Hematopoietic multipotent progenitor cell treated with erythropoietin and hydrocortisone succinate and interleukin-3 and kit ligand, for 17 days (in vitro differentiated cells): ENCODE measurements at places on chromosomes 3 and 15.
A peak's percentile ranks its signal among the peaks of the same experiment; 100 is the strongest.

DNA sequence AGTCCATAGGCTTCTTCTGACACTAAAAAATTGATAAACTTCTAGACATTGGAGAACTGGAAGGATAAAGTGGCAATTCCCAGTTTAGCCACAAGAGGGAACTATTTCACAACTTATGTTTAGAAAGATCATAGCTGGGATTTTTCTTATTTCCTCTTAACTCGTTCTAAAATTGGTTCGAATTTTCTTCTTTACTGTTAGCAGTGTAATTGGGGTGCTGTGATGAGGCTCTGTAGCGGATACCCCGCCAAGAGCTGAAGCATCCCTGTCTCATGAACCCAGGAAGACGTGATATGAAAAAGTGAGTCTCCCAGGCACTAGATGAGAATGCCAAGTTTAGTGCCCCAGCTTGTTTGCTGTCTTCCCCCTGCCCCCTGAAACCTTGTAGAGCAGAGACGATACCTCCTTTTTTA lies 85.1 kb downstream of the PDCD6IP start:
- DNase-seq: peak; percentile 62

- no peak for DNase-seq
Observed at GRCh38 chr15:41730543-41730942, 43.7 kb upstream of the MAPKBP1 start.

DNA sequence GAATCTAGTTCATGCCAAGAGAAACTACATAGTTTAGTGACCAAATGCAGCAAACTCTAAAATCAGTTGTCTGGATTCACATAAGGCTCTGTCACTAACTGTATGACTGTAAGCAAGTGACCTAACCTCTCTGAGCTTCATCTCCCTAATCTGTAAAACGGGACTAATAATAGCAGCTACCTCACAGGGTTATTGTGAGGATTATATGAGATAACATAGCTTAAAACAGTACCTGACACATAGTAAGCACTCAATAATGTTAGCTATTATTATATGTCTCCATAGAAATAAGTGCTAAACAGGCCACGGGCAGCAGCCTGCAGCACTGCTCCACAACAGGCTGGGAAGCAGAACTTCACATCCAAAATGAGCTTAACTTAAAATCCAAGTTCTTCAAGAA lies 30.2 kb downstream of the NPTN start:
- no peak for DNase-seq

GRCh38 chr3:74542441-74542840 lies 72.0 kb downstream of the CNTN3 start:
- no peak for DNase-seq

GRCh38 chr3:143885780-143886427 lies 37.6 kb upstream of the SLC9A9 start:
- peak; percentile 56 for DNase-seq

DNA sequence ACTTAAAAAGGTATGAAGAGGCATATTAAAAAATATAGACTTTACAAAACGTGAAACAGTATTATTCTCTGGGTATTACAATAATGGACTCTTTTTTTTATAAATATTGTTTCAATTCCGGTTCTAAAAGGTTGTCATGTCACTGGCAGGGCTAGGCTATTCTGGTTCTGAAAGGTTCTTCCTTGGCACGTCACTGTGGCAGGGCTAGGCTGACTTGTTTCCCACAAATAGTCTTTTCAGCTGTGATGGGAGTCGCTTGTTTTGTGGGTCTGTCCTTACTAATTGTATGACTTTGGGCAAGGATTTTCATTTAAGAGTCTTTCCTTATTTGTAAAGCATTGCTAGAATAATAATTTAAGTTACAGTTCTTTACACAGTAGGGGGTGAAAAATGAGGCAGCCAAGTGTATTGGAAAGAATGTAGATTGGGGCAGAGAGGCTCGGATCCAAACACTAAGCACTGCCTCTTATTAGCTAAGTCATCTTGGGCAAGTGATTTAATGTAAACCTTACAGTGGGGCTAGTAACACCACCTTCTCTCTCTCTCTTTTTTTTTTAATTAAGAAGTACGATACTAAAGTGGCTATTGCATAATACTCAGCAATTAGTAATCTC lies 12.4 kb upstream of the MELTF start:
- DNase-seq: no peak

DNA sequence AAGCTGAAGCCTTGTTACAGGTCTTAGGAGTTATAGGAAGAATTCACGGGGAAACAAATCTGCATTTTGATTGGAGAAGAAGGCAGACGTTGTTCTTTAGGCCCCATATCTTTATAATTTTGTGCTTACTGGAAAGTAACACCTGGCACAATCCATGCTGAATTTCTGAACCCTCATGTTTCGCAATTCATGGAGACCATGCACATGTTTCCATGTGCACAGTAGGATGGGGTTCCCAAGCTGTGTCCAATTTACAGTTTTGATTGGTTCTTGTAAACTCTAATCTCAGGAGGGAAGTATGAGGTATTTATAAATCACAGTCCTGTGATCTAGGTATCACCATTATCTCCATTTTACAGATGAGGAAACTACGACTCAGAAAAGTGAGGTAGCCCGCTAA lies 7.8 kb upstream of the SCAANT1 start:
- no peak for DNase-seq

- peak; percentile 74 for DNase-seq
Observed at GRCh38 chr3:8629151-8630021, 15.2 kb downstream of the SSUH2 start.

- no peak for DNase-seq
Observed at GRCh38 chr3:103767635-103768034, 1332.8 kb downstream of the ZPLD1 start.

GRCh38 chr3:38558864-38559263 lies 62.7 kb downstream of the EXOG start:
- DNase-seq: no peak

DNA sequence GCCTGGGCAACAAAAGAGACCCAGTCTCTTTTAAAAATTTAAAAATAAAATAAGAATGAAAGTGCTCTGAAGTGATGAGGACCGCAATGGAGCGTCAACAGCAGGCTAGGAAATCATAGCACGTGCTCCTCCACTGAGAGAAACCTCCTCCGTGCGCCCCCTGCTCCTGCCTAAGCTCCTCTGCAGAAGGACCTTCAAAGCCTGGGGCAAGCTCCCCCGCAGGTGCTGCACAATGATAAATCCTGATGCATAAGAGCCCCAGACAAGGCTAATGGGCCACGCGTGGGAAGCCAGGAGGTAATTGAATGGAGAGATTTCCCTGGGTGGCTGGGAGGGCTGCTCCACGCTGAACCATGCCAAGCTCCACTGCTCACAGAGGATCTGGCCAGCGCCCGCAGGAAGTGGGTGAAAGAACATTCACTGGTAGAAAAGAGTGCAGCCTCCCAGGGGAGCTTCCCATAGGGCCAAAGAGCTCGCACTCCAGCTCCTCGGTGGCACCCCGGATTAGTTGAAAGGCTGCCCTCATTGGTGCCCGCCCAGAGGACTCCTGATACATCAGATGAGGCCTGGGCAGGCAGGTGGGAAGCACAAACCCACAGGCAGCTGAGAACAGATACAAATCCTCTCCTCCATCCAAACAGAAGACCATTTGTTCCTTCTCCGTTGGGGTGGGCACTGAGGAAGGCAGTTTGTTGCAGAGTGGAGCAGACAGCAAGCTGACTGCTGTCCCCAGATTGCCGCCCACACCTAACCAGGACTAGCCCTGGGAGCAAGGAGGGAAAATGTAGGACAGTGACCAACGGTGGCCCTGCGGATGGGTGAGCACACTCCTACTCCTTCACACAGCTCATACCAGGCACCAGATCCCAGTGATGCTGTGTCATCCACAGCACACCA lies 52.5 kb downstream of the CPN2 start:
- no peak for DNase-seq

DNA sequence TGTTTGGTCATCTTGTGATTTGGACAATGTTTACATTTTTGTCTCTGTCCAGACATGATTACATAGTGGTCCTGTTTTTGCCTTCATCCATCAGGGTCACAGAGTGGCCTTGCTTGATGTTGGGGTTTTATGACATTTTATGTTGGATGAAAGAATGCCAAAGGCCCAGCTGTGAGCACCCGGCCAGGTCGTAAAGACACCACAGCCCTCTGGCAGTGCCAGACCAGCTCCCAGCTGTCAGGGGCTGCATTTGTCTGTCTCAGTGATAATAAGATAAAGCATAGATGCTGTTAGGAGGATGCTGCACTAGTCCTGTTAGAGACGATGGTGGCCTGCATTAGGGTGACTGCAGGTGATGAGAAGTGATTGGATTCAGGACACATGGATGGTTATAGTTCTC lies 117.5 kb downstream of the FAM174B start:
- DNase-seq: no peak

- no peak for DNase-seq
Observed at GRCh38 chr3:175208326-175208725, 349.2 kb downstream of the NAALADL2 start.

- DNase-seq: no peak
Observed at GRCh38 chr3:119945291-119945690, 149.0 kb downstream of the GSK3B start.

- no peak for DNase-seq
Observed at GRCh38 chr15:98230975-98231374, 270.5 kb downstream of the ARRDC4 start.

DNA sequence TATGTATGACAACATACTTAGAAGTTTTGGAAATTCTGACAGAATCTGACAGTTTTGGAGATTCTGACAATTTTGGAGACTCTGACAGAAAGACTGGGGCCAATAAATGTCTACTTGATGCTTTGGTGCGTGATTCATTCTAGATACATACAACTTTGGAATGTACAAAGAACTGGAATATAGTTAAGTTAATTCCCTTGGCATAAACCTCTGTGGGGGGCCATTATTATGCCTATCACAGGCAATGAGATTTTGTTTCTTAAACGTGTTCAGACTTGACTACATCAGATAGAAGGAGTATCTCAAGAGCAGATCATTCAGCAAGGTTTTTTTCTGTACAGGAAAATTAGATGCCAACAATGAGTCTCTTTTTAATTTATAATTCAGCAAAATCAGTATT lies 617.6 kb upstream of the ZNF717 start:
- DNase-seq: no peak

- DNase-seq: no peak
Observed at GRCh38 chr15:94968133-94968532, 736.8 kb downstream of the MCTP2 start.

DNA sequence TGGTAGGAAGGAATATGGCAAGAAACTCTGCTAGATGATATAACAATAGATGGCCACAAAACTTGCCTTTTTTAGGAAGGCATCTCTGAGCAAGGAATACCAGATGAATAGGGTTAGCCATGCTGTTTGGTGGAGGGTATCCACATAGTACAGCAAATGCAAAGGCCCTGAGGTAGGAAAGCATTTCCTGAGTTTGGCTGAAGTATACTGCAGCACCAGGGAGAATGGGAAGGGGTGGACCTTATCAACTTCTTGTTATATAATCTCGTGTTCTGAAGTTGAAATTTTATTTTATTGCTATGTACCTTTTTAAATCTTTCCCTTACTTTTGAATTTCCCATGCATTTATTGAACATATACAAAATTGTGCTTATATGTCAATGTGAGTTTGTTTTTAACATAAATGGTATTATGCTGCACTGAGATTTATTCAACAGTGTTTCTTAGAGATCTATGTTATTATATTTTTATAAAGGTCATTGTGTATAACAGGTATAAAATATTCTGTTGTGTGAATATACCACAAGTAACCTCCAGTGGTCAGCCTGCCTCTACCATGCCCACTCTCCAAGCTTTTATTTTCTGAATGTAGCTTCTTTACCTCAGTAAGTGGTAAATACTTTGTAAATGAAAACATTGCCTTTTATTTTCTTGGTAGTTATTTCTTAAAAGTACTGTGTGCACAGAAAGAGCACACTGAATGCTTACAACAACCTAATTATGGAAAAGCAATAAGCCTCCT lies 2.8 kb upstream of the KAT2B start:
- DNase-seq: peak; percentile 8

DNA sequence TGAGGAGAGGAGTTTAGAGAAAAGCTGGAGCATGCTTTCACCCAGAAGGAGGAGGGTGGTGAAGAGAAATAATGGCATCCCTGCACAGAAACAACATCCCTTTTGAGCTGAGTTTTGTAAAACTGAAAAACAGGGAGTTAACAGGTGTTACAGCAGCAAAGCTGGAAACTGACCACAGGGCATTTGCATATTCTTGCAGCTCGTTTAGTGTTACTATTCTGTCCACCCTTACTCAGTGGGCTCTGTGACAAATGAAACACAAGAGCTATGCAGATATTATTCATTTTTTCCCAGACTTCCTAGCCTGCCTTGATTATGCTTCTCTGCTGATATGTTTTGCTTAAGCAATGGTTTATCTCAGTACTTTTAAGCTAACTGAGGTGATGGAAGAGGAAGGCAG lies 272.0 kb downstream of the NEK10 start:
- DNase-seq: no peak

GRCh38 chr3:53939086-53939582 lies 47.5 kb upstream of the SELENOK start:
- DNase-seq: no peak

DNA sequence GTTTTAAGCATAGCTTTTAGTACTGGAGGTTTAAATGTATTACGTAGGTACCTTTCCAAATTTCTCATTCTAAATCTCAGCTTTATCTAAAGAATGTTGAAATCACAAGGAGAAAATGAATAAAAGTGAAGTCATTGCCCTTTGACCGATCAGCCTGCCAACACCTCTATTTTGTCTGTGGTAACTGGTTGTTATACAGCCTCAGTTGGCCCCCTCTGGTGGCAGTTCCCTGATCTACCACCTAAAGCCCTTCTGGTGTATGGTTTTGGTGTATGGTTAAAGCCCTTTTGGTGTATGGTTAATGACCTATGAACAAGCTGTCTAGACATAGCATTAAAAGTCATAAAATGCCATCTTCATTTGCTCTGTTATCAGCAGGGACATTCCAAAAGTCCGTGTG lies 378.2 kb upstream of the AZI2 start:
- no peak for DNase-seq

GRCh38 chr3:19945969-19946831 lies 697 bp upstream of the RAB5A start:
- no peak for DNase-seq
